NCI-H146 (cell line): ENCODE measurements at places on chromosomes 5 and 9.

DNA sequence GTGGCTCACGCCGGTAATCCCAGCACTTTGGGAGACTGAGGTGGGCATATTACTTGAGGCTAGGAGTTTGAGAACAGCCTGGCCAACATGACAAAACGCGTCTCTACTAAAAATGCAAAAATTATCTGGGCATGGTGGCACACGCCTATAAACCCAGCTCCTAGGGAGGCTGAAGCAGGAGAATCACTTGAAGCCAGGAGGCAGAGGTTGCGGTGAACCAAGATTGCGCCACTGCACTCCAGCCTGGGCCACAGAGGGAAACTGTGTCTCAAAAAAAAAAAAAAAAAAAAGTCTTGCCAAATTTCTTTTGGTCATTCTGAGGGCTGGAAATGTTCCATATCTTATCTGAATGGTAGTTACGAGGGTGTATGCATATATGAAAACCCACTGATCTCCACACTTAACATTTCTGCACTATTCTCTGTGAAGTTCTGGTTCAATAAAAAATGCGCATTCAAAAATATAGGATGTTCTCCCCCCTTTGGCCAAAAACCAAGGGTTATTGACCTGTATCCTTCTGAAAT, 13.5 kb upstream of the NIPAL4 start:
- no peak for DNase-seq

DNA sequence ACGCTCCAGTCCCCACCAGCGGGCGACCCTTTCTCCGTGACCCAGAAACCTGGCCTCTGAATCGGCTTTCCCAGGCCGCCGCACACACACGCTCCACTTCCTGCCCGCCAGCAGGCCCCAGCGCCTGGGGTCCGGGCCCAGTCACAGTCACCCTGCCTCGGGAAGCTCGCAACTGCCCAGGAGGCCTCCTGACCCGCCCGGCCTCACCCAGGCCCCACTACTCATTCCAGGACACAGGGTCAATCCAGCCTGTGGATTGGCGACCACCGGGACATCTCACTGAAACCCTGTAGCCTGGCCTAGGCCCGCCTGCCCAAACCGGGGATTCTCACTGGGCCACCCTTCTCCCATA, 2.7 kb upstream of the IRX4 start:
- DNase-seq = no peak

- no peak for DNase-seq
Observed at GRCh38 chr9:131409458-131409992, 15.6 kb downstream of the PRRC2B start.

DNA sequence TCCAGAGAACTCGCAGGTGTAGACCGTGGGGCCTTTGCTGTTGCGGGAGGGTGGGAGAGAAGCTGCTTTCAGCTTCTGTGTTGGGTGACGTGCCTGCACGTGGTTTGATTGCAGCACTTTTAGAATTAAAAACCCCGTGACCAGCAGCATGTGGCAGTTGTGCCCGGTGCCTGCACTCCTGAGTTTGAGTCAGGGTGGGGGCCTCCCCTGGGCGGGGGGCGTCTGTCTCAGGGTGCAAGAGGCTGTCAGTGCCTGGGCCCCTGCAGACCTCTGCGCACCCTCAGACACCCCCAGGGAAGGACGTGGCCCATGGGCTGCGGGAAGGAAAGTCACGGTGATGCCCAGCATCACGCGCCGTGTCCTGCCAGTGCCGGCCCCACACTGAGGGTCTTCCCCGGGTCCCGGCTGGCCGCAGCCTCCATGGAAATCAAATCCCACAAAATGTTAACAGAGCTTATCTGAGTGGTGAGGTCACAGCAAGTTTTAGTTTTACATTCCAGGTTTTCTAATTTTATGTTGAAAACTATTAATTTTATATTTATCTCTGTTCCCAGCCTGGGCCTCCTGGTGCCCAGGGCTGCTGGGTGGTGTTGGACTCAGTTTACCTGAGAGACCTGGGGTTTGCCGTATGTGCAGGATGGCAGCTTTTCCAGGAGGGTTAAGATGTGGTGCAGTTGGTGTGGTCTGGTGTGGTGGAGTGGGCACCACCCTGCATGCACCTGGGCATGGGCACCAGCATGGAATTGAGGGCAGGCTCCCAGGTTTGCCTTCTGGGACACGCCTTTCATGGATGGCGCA, 33.3 kb downstream of the AHRR start:
- no peak for DNase-seq

- no peak for DNase-seq
Observed at GRCh38 chr5:142080248-142080647, 28.3 kb upstream of the NDFIP1 start.

DNA sequence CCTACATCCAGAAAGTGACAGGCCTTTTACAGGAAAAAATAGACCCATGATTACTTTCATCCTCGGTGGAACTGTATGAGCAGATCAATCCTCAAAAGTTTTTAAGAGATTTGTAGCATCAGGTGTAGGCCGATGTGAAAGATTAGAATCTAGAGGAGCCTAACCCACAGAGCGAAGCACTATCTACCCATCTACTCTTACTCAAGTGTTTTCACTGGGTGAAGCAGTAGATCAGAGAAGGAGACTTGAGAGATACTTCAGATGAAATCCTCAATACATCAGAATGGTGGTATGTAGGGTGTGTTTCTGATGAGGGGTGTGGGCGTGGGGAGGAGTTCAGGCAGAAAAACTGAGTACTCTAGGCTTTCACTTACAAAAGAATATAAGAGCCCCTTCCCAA, 192.8 kb downstream of the FER start:
- no peak for DNase-seq

DNA sequence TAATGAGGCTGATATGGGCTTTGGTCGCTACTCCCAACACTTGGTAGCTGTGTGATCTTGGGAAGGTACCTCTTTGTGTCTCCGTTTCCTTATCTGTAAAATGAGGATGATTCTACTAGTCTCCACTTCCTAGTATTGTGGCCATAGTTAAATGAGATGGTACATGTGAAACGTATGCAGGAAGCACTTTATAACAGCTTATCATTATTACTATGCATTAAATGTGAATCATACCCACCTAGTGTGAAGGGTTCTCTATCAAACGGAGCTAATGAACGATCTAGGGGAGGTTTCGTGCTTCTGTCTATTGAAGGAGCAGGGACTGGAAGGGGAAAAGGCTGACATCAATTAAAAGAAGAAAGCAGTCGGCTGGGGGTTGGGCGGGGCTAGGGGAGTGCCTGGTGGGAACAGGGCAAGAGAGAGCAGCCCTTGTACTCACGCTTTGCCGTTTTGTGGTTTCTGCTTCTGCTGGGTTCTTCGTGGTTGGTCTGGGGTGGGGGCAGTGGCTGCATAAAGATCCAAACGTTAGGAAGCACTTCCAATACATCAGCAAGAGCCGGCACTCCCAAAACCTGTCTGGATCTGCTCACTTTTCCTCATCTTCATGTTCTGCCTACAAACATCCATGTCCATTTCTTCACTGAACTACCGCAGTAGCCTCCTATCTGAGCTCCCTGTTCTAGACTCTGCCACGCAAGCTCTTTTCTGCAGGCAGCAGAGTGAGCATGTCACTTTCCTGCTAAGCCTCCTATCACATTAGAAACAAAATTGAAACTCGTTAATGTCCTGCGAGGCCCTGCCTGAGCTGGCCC, 30.8 kb downstream of the LCP2 start:
- no peak for DNase-seq

GRCh38 chr9:2396622-2397285, 224.8 kb upstream of the VLDLR start:
- DNase-seq = no peak

GRCh38 chr5:5795074-5795771, 372.7 kb downstream of the ICE1 start:
- no peak for DNase-seq

- DNase-seq = no peak
Observed at GRCh38 chr9:10048994-10049393, 563.8 kb downstream of the PTPRD start.

DNA sequence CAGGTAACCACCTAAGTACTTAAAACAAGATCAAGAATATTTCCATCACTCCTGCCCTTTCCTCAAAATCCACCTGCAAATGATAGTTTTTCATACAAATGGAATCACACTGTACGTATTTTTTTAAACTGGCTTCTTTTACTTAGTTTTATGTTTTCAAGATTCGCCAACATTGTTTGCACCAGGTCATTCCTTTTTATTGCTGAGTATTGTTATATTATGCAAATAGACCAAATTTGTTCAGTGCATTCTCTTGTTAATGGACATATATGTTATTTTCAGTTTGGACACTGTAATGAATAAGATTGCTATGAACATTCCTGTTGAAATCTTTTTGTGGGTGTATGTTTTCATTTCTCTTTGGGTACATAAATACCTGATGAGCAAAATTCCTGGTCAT, 8.3 kb upstream of the ANKRD31 start:
- no peak for DNase-seq

DNA sequence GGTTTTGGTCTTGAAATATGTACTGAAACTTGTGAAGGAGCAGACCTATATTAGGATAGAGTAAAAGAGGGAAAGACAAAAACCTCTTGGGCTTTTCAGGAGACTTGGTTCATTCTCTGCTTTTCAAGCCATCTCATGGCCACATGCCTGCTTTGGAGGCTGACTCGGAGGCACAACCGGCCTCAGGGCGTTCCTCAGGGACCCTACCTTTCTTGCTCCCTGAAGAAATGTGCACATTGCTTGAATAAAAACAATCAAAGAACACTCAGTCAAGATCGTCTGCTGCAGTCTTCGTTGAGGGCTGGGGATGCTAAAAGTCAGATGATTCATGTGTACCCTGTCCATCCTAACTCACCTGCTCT, 994 bp downstream of the IRGM start:
- DNase-seq = no peak

DNA sequence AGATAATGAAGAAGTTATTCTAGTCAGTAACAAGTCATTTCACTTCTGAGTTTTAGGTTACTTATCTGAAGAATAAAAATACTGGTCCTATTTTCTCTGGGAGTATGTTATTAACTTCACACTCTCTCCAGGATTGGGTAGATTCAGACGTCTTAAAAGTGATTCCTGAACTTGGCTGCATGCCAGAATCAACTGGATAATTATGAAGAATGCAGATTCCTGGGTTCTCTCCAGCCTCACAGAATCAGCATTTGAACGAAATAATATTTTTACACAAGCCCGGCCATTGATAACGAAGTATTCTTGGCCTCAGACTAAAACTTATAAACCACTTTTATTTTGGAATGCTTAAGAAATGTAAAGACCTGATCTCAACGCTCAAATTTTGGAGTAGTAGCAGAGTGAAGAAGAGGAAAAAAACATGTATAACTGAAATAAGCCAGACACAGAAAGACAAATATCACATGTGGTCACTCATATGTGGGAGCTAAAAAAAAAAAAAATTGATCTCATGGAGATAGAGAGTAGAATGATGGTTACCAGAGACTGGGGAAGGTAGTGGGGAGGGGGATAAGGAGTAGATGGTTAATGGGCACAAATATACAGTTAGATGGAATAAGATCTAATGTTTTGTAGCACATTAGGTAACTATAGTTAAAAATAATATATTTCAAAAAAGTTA, 507.3 kb downstream of the ISL1 start:
- no peak for DNase-seq

GRCh38 chr9:23683611-23684061, 142.4 kb downstream of the ELAVL2 start:
- DNase-seq = no peak

- DNase-seq = no peak
Observed at GRCh38 chr5:142322747-142323479, 1.9 kb downstream of the SPRY4 start.

- DNase-seq = no peak
Observed at GRCh38 chr9:17453751-17454150, 125.1 kb upstream of the SH3GL2 start.

GRCh38 chr9:114375386-114376175, 12.2 kb downstream of the AKNA start:
- no peak for DNase-seq

DNA sequence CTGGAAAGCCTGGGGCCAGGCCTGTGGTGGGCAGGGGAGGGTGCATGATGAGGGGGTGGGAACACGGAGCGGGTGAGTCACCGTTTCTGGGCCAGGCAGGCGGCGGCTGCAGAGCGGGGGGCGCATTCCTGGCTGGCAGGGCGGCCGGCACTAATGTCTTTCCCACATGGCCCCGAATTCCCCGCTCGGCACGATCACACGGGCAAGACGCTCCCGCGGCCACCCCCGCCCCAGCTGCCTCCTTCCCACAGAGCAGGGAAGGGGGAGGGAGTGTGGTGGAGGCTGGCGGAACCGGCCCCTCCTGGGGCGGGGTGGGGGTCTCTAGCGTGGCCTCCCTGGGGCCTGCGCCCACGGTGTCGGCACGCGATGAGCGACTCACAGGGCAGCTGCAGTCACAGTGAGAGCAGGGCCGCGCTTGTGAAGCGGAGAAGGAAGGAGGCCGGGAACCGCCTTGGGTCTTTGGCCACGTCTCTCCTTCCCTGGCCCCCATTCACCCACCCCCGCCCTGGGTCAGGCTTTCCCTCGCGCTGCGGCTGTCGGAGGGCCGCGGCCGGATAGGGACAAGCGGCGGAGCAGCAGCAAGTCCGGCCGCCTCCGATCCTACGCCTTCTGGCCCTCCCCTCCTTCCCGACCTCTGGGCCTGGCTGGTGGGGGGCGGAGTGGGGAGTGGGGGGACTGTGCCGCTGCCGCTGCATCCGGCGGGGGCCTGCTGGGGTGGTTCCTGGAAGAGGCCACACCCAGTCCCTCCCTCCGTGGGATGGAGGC, 48.9 kb downstream of the CXXC5 start:
- DNase-seq = peak; percentile 41
